Aorta (tissue), 5 donors: ENCODE measurements at places on chromosomes 3 and 15.
A peak's percentile ranks its signal among the peaks of the same experiment; 100 is the strongest.

GRCh38 chr15:36108541-36108940, 470.9 kb upstream of the CDIN1 start:
- H3K27ac ChIP-seq: no peak overlapping the region
- H3K4me3 ChIP-seq: no peak overlapping the region
- no peak for DNase-seq
- no peaks in the 10 kb centered on the region for H3K27me3 ChIP-seq

GRCh38 chr3:65402597-65402996, 636.1 kb downstream of the MAGI1 start:
- no peak overlapping the region for H3K4me3 ChIP-seq
- peak; percentile 82 for DNase-seq
- H3K36me3 ChIP-seq: no peaks in the 10 kb centered on the region
- H3K27me3 ChIP-seq: no peaks in the 10 kb centered on the region
- no peak overlapping the region for H3K27ac ChIP-seq

DNA sequence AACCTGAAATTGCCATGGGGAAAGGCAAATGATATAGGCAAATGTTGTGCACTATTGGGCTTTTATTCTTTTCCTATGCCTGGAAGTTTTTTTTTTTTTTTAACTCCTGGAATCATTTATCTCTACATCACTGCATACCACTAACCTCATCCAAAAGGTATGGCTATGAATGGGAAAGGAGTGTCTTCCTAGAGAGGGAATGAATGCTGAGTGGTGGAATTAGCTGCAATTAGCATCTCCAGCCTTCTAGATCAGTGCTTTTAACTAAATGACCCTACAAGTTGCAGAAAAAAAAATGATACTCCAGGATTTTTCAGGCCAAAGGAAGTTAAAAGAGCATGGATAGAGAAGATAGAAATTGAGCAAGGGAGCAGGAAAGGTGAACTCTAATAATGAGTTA, 429.8 kb upstream of the PDZRN3 start:
- no peaks in the 10 kb centered on the region for H3K27me3 ChIP-seq
- DNase-seq: no peak
- H3K36me3 ChIP-seq: no peaks in the 10 kb centered on the region
- H3K27ac ChIP-seq: no peak overlapping the region
- no peak overlapping the region for H3K4me3 ChIP-seq

DNA sequence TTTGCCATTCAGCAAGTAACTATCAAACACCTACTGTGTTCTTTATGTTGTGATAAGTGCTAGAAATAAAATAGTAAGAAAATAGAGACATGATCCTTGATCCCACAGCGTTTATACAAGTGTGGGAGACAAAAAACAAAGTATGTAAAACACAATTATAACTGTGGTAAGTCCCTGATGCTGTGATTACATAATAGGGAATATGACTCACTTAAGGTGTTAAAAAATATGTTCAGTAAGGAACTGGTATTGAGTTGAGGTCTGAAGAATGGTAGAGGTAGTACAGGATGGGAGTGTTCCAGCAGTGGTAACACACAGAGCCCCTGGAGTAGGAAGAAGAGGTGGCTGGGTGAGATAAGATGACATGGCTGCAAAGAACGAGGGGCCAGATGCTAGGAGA, 132.1 kb upstream of the TMC3 start:
- H3K27me3 ChIP-seq: no peaks in the 10 kb centered on the region
- no peak overlapping the region for H3K27ac ChIP-seq
- no peaks in the 10 kb centered on the region for H3K36me3 ChIP-seq
- no peak overlapping the region for H3K4me3 ChIP-seq
- no peaks in the 10 kb centered on the region for H3K4me1 ChIP-seq
- no peak for DNase-seq

DNA sequence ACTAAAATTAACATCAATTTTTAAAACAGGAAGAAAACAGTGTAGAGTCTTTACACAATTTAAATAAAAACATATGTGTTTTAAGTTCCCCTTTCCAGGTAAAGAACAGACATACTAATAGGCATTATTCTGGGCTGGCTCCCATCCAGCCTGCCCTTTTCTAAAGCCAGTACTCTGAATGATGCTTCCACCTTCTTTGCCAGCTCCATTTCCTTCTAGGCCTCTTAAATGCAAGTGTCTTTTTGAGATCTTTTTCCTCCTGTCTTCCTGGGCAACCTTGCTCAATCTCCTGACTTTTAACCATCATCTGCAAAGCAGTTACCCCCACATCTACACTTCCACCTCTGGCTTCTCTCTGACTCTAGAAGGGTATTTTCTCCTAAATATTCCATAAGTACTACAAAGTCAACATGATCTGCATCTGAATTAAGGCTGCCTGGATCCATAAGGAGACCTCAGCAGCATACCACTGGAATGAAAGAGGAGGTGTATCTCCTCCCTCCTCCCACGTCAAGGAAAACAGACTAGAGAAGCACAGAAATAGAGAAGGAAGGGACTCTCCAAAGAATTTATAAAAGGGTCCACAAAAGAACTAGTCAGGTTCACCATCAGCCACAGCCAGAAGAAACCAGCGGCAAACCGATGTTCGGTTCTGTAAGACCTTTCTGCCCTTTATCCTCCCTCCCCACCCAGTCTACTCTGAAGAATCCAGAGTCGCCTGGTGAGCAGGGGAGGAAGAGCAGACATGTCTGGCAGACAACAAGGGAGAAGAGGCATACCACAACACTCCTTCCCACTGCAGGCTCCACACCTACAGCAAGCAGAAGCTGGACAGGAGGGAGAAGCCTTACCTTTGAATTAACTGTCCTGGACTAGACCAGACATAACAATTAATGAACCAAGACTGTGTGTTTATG, 47.1 kb downstream of the GOLIM4 start:
- no peak overlapping the region for H3K27ac ChIP-seq
- no peak for DNase-seq
- no peaks in the 10 kb centered on the region for H3K36me3 ChIP-seq
- H3K4me3 ChIP-seq: no peak overlapping the region

- H3K27ac ChIP-seq: no peak overlapping the region
- H3K27me3 ChIP-seq: no peaks in the 10 kb centered on the region
- no peak for DNase-seq
- no peaks in the 10 kb centered on the region for H3K4me1 ChIP-seq
- H3K36me3 ChIP-seq: no peaks in the 10 kb centered on the region
- no peak overlapping the region for H3K4me3 ChIP-seq
Measured at GRCh38 chr3:168591587-168591986, 495.9 kb upstream of the GOLIM4 start.

- H3K27me3 ChIP-seq: no peaks in the 10 kb centered on the region
- H3K27ac ChIP-seq: no peak overlapping the region
- no peak overlapping the region for H3K4me3 ChIP-seq
- H3K36me3 ChIP-seq: no peaks in the 10 kb centered on the region
Measured at GRCh38 chr3:105956306-105956705, 87.5 kb upstream of the CBLB start.
